NCI-H345 (cell line): ENCODE measurements at places on chromosomes 3 and 15.

GRCh38 chr3:105365391-105366325 lies 1.1 kb upstream of the ALCAM start:
- DNase-seq = peak; percentile 55

DNA sequence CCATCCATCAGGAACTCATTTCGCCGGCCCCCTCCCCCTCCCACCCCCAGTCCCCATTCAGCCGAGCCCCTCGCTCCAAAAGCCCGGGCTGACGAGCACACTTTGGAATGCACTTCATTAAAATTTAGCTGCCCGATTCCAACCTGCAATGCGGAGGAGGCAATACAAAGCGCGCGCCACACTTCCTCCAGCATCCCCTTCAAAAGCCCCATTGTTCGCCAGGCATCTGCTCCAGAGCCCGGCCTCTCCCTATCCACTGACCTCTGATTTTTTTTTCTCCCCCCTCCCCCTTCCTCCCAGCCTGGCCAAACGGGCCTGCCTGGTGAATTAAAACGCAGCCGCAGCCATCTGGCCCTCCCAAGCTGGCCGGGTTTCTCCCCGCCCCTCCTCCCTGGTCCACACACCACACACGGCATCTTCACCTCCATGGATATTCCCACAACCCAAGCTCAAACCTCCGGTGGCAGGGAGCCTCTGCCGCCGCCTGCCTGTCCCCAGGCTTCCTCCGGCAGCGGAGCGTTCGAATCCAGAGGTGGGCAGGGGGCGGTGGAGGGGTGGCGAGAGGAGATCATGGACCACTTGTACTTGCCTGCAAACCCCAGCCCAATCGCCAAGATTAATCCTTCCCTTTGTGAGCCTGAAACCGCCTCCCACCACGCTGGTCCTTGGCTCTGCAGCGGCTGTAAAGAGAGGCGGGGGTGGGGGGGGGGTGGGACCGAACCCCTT lies 441.3 kb downstream of the MAGI1 start:
- DNase-seq = no peak

DNA sequence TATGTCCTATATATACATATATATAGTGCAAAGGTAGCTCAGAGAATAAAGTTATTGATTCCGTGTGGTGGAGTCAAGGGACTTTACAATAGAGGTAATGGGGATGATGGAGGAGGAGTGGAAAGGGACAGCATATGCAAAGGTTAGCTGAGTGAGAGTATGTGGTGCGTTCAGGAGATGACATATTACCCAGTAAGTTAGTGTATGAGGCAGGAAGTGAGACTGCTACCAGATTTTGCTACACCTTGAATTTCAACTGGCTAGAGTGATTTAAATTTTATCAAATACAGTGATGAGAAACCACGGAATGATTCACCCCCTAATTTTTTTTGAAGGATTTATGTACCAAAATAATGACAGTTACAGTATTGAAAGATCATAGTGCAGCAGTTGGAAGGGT lies 2.8 kb downstream of the ACTL6A start:
- no peak for DNase-seq

DNA sequence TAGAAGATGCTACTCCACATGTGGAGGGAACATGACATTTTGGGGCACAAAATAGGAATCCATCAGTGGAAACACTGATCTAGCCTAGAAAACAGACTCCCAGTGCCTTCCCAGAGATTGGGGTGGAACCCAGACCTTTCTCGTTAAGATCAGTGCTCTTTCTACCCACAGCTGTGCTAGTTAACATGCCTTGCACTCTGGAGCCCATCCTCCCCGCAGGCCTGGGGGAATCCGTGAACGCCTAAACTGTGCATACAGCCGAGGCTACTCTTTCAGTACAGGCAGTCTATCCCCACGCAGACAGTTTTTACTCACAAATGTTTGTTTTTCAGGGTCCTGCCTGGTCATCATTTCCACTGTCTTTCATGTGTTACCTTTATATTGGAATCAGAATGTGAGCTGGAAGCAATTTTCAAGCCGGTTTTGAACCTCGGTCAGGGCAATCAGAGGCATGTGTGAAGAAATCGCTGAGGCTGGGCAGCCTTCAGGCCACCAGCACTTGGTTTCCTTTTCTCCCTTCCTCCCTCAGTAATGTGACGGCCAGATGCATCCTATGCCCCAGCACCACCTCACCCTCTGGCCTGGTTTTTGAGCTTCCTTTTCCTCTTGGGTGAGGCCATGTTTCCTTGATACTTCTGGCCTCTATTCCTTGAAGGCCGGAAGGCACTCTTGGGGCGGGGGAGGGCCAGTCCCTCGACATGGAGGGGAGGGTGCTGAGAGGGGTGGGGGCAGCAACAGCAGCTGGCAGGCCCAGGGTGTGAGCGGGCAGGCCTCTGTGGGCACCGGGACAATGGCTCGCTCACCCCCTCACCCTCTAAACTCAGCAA lies 123.6 kb upstream of the GALNT15 start:
- DNase-seq = no peak

DNA sequence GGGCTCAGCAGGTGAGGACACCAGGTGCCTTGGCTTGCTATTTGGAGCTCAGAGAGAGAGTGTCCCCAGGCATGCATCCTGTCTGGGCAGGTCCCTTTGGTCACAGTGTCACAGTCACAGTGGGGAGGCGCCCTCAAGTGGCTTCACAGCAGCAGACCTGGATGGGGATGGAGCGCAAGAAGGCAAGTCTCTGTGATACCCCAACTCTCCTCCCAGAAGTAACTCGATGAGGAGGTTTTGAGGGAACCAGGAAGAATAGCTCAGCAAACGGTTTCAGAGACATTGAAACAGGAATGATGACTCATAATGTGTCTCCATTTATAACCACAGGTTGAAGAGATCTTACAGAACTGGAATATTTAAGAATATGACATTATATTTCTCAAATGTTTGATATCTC lies 66.5 kb upstream of the SH3GL3 start:
- no peak for DNase-seq

- peak; percentile 0 for DNase-seq
These were observed 435 bp downstream of the RAB27A start for GRCh38 chr15:55289011-55289745.

DNA sequence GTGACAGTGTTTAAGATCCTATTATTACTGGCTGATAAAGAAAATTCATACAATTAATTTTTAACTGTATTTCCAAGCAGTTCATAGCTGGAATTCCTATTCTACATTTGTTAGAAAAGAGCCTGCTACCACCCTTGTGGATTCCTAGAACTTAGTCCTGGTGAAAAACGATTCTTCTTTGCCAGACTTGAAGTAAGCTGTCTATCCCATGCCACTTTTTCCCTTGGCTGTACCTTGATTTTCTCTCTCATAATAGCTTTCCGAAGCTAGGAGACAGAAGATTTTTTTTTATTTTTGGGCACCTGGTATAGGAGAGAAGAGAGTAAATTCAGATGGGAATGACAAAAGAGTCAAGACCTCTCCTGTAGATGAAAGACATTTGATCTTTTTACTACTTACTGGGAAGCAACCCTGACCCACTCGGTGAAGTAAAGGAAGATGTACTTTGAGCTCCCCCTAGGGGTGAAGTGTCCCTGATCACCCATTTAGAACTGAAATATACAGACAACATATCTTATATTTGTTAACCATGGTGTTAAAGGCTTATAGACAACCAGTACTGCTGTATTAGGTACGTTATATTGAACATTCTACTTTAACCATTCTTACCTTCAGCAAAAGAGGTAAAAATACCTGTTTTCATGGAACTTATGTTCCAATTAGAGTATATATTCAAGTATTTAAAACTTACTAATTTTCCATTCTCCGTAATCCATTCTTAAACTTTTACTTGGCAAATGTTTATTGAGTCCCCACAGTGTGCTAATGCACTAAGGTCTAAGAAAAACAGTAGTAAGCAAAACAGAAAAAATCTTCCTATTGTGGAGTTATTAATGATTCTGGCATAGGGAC lies 36.2 kb upstream of the C3orf38 start:
- DNase-seq = peak; percentile 47

- DNase-seq = no peak
These were observed 82.9 kb upstream of the CDAN1 start for GRCh38 chr15:42819786-42820185.
